ENCODE measurements at places on chromosomes 5 and 9.

DNA sequence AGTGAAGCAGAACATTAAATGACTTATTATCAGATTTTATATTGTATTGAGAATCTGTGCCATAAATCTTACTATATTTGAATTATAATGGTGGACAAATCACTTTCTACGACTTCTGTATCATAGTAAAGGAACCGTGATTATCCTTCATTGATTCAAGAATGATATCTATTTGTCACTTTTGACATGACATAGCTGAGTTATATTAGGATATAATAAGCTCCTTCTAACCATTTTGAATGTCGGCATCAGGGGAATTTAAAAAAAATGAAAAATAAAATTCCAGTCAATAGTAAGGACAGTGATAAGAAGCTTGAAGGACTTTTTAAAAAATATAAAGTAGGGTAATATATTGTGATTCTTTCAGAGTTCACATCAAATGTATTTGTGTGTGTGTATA is 338.9 kb upstream of the ACO1 start:
- DNase-seq = no peak

DNA sequence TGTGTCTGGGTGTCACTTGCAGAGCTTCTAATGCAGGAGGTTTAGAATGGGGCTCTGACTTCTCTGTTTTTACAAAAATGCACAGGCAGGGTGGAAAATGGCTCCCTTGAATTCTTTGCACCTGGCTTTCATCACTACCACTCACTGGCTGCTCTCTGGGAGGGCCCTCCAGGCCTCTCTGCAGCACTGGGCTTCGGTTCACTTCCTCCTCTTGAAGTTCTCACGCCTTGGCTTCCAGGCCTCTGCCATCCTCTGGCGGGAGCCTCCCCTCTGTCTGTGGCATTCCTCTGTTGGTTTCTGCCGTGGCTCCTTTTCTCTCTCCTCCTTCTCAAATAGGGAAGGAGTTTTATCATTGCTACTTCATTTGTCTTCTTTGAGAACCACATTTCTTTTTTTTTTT is 2.8 kb upstream of the PRLR start:
- DNase-seq = no peak

- no peak for DNase-seq
Measured at GRCh38 chr5:36147681-36148080, 4.0 kb downstream of the LMBRD2 start.

DNA sequence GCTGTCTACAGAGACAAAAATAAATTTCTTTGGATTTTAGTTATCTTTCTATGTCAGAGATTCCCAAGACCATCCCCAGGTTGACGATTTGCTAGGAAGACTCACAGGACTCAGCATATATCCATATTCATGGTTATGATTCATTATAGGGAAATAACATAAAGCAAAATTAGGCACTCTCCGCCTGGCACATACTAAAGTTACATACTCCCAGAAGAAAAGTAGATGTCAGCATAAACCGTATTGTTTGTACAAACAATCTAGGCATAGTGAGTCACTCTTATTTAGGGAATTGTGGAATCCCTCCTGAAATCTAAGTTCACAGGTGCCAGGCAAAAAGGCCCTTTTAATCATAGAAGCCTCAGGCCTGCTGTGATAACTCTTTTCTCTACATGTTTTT is 62.9 kb downstream of the INSL6 start:
- DNase-seq = no peak

GRCh38 chr5:58937031-58937681 is 354.3 kb downstream of the RAB3C start:
- no peak for DNase-seq

DNA sequence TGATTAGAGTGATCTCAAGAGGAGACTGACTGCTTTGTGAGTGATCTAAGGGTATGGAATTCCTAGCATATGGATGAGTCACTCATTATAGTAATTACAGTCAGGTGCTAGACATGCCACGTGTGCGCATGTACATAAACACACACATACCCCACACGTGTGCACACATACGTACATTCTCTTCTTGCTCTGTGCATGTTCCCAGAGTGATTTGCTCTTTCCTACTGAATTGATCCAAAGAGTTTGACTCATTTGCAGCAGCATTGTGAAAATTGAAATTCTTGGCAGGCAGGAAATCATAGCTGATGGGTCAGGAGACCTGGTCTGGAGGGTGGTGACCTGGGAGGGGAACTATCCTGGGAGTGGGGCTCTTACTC is 63.8 kb downstream of the ANGPTL2 start:
- DNase-seq = peak; percentile 89

DNA sequence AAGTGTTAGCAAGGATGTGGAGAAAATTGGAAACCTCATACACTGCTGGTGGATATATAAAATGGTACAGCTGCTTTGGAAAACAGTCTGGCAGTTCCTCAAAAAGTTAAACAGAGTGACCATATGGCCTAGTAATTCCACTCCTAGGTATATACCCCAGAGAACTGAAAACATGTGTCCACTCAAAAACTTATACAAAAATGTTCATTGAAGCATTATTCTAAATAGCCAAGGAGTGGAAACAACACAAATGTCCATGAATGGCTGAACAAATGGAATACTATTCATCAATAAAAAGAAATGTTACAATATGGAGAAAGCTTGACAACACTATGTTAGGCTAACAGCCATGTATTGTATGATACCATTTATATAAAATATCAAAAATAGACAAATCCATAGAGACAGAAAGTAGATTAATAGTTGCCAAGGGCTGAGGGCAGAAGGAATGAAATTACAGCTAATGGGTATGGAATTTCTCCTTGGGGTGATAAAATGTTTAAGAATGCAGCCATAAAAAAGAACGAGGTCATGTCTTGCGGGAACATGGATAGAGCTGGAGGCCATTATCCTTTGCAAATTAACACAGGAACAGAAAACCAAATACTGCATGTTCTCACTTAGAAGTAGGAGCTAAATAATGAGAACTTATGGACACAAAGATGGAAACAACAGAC is 33.6 kb upstream of the FBP1 start:
- DNase-seq = no peak

DNA sequence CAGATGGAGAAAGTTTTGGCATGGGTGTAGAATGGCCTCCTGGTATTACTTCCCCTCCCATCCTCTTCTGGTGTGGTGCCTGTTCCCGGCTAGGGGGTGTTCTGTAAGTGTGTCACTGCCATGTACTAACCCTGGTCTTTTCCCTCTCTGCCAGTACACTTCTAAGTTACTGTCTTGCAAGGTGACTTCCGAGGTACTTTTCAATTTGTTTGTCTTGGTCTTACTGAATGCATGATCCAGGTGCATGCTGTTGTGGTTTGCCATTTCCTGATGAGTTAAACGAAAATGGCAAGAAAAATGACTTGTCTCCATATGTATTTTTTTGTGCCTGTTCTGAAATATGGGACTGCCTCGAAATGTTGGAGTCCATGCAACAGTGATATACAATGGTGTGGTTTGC is 46.0 kb downstream of the C9orf152 start:
- DNase-seq = no peak

- no peak for DNase-seq
Measured at GRCh38 chr9:84738353-84738752, 68.8 kb downstream of the NTRK2 start.

- no peak for DNase-seq
Measured at GRCh38 chr5:10140195-10140973, 109.3 kb downstream of the ATPSCKMT start.

GRCh38 chr5:178416206-178416882 is 173.8 kb downstream of the COL23A1 start:
- DNase-seq = no peak

- peak; percentile 28 for DNase-seq
Measured at GRCh38 chr5:91339063-91339705, 43.9 kb downstream of the ARRDC3 start.

All from brain (organoid and tissue), 16 donors.